ENCODE measurements at places on chromosomes 12 and 14.

DNA sequence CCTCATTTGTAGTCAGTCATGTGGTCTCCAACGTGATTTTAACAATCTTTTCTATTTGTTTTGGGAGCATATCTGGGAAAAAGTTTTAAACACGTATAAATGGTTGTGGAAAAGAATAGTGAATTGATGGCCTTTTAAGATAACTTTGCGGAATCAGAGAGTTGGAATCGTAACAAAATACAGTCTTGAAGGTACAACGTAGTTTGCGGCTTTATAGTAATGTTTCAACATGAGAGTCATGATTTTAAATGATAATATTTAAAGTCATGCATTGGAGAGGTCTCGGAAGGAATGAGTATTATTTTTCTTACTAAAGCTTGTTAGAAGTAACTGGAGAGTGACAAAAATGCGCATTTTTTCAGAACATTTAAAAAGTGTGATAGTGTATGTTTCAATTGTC is 1.6 kb downstream of the AEBP2 start:
- DNase-seq, result no peak

DNA sequence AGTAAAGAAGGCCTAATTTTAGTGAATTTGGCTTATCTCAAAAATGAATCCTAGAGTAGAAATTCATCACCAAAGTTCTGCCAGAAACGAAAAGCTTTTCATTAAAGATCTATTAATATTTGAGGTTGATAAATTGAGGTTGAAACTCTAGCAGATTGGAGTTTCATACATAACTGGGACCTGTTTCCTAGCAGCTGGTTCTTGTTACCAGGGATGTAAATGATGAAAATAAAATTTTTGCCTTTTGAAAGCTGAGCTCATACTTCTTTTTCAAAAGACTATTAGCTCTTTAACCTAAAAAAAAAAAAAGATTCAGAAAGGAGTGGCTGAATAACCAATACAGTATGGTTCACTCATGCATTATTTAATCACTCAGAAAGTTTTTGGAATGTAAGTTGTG is 98.3 kb downstream of the PTGER2 start:
- DNase-seq, result no peak

DNA sequence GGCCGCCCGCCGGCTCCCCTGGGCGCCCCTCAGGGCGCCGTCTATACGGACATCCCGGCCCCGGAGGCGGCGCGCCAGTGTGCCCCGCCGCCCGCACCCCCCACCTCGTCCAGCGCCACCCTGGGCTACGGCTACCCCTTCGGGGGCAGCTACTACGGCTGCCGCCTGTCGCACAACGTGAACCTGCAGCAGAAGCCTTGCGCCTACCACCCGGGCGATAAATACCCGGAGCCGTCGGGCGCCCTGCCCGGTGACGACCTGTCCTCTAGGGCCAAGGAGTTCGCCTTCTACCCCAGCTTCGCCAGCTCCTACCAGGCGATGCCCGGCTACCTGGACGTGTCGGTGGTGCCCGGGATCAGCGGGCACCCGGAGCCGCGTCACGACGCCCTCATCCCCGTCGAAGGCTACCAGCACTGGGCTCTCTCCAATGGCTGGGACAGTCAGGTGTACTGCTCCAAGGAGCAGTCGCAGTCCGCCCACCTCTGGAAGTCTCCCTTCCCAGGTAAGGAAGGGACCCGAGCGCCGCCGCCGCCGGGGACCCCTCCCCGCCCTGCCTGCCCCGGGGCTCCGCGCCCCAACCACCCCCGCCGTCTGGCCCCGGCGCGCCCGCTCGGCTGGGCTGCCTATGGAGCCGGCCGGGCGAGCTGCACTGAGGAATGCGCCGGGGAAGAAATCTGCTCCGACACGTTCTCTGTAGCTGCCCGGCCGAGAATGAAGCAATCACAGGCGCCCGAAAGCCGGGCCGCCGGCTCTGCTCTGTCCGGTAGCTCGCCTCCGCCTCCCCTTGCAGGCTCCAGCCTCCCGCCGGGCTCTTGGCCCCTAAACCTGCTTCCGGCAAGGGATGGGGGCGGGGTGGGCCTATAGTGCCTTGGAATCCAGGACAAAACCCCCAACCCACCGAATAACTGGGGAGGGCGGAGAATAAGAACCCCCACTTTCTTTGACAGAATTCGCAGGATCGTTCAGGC is 794 bp downstream of the HOXC13 start:
- no peak for DNase-seq

- no peak for DNase-seq
These were observed 26.9 kb downstream of the DDX47 start for GRCh38 chr12:12839873-12840579.
